Uterus (tissue), 4 donors: ENCODE measurements at places on chromosomes 4 and X.

- no peak for DNase-seq
These were observed 33.6 kb upstream of the MSN start for GRCh38 chrX:65633826-65634225.

DNA sequence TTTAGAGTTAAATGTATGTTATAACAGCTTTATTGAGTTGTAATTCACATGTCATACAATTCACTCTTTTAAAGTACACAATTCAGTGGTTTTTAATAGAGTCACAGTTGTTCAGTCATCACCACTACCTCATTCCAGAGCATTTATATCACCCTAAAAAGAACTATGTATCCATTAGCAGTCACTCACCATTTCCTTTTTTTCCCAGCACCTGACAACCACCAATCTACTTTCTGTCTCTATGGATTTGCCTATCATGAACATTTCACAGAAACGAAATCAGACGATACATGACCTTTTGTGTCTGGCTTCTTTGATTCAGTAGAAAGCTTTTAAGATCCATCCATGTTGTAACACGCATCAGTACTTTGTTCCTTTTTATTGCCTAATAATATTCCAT is 52.9 kb upstream of the FRAS1 start:
- no peak for DNase-seq

DNA sequence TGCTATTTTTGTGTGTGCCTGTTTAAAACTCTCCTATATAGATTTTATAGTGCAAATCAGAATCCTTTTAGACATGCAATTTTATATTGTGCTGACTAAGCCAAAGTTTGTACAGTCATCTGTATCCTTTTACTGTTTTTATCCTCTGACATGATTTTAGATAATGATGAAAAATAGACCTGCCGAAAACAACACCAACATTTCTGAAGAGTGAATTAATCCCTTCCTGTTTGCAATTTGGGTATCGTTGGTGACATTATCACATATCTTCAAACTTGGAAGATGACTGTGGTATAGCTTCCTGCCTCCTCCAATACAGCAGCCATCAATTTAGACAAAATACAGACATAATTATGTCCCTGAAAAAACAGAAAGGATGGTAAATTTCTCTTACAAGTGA is 28.9 kb upstream of the DSPP start:
- no peak for DNase-seq

- DNase-seq: no peak
These were observed 83.6 kb downstream of the NBDY start for GRCh38 chrX:56812515-56813105.
